ENCODE measurements at places on chromosomes 6 and 20. TPM values are rescaled to one million over a fixed set of nuclear protein-coding genes. Genes with fewer than 3 reads are reported as not detected.

GRCh38 chr6:104537180-104537579, 322.5 kb downstream of the HACE1 start:
- peak; percentile 63 for DNase-seq

PDYN gene
- total RNA-seq, result not detected

- DNase-seq, result peak; percentile 60
These were observed 51.1 kb downstream of the TCP11 start for GRCh38 chr6:35089935-35090505.

DNA sequence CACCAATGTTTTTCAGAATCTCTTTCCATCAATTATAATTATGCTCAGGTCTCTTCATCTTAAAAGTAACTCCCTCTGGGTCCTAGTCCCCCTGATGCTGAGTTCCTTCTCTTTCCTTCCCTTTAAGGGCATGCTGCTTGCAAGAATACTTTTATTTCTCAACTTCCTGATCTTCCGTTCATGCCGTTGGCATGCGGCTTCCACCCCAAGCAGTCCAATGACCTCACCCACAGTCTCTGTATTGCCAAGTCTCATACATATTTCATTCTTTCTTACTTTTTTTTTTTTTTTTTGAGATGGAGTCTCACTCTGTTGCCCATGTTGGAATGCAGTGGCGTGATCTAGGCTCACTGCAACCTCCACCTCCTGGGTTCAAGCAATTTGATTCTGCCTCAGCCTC, 83.5 kb downstream of the NDUFAF5 start:
- DNase-seq, result peak; percentile 94

DNA sequence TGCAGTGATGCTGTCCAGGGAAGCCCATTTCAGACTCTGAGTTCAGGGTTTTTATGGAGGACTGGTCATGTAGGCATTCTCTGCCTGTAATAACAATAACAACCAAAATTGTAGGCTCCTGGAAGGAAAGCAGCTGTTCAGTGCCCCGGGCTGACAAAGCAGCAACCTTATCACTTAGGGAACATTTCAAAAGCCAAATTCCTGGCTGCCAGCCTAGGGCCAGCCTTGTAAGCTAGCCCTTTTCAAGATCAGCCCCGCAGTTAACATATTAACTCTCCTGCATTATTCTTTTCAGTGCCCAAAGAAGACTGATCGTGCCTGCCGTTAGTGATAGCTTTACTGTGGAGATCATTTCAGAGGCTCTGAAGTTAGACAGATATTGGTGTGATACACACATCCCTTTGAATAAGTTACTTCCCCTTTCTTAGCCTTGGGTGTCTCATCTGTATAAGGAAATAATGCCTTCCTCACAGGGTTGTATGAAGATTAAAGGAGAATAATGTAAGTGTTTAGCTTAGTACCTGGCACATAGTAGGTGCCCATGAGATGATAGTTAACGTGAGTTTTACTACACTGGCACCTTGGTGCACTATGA, 44.1 kb downstream of the CTNNBL1 start:
- no peak for DNase-seq

ECT2L gene
- not detected for total RNA-seq

GRCh38 chr6:21061892-21062291, 527.6 kb downstream of the CDKAL1 start:
- no peak for DNase-seq

DNA sequence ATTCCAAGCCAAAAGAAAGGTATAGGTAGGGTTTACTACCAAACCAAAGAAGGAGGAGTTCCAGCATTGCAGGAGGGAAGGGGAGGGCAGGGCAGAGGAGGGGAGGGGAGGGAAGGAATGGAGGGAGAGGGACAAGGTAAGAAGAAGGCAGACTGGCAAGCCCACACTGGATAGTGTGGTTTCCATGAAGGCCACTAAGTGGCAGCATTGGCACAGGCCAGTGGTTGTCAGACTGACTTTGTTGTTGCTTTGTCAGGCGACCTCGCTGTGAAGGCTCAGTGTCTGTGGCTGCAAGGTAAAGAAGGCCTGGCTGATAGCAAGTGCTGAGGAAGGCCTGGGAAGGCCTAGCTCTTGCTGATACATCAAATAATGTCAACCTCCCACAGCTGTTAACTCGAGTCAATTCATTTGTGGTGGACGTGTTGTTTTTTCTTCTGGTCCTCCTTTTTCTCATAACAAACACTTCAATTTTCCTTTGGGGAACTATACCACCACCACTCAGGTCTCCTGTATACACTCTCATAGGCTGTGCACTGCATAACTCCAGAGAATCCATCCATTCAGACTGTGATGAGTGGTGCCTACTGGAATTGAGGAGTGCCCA, 7.7 kb upstream of the ZNF334 start:
- peak; percentile 75 for DNase-seq

SYNDIG1 gene
- 2.6 TPM for total RNA-seq

GRCh38 chr6:163739966-163740365, 325.4 kb downstream of the QKI start:
- DNase-seq, result no peak

DNA sequence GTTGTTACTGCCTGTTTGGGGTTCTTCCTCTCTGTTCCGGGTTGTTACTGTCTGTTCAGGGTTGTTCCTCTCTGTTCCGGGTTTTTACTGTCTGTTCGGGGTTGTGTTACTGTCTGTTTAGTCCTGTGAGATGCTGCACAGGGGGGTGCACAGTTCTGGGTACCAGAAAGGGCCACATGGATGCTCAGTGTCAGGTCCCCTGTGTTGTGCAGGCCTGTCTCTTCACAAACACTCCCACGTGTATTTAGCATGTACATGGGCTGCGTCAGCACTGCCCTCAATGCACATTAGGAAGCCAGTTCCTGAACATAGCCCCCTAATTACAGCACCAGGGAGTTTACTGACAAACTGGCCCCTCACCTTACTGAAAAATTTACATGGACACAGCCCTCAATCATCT, 118.5 kb downstream of the DLL1 start:
- DNase-seq, result no peak

HMGCLL1 gene
- total RNA-seq, result not detected

DNA sequence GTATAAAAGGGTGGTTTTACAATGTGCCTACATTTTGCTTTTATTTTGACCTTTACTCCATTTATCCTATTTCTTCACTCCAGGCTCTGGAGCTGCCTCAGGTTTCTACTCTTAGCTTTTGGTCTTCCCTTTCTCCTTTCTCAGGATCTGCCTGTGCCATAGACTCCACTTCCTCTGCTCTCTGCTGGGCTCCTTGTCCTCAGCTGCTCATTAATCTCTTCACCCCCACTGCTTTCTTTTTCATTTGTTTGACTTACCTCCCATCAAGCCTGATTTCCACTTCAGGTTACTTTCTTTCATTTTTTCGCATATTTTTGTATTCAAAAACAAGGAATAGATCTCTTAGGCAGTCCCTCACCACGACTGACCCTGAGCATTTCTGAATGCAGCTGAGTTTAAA, 106.8 kb downstream of the COL19A1 start:
- no peak for DNase-seq

GRCh38 chr6:34876472-34876871, 11.4 kb downstream of the TAF11 start:
- no peak for DNase-seq

GRCh38 chr6:89703292-89703691, 64.7 kb upstream of the LYRM2 start:
- no peak for DNase-seq

- DNase-seq, result no peak
These were observed 167.0 kb downstream of the ERMARD start for GRCh38 chr6:169918239-169918953.

SLC22A7 gene
- total RNA-seq, result not detected

DNA sequence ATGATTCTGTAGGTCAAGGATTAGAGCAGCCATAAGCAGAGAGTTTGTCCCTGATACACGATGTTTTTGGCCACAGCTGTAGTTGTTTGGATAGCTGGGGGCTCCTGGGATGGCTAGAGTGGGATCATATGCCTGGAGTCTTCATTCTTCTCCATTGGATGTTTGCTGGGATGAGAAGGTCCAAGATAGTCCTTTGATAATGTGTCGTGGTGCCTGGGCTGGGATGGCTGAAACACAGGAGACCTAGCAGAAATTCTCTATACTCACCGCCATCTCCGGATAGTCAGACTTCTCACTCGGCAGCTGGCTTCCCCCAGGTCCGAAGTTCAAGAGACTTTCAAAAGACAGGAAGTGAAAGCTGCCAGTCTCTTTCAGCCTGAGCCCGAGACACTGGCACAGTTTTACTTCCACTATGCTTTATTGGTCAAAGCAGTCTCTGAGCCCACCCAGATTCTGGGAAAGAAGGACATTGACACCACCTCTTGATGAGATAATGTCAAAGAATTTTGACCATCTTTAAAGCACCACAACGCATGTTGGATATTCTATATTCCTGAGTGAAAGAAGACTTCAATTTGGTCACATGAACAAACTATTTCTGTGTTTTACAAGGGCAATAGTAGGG, 16.0 kb downstream of the MARCKS start:
- no peak for DNase-seq

GRCh38 chr6:157110607-157111006, 212.7 kb downstream of the TMEM242 start:
- DNase-seq, result peak; percentile 48

- DNase-seq, result no peak
These were observed 40.1 kb upstream of the AKIRIN2 start for GRCh38 chr6:87742106-87742505.

DNA sequence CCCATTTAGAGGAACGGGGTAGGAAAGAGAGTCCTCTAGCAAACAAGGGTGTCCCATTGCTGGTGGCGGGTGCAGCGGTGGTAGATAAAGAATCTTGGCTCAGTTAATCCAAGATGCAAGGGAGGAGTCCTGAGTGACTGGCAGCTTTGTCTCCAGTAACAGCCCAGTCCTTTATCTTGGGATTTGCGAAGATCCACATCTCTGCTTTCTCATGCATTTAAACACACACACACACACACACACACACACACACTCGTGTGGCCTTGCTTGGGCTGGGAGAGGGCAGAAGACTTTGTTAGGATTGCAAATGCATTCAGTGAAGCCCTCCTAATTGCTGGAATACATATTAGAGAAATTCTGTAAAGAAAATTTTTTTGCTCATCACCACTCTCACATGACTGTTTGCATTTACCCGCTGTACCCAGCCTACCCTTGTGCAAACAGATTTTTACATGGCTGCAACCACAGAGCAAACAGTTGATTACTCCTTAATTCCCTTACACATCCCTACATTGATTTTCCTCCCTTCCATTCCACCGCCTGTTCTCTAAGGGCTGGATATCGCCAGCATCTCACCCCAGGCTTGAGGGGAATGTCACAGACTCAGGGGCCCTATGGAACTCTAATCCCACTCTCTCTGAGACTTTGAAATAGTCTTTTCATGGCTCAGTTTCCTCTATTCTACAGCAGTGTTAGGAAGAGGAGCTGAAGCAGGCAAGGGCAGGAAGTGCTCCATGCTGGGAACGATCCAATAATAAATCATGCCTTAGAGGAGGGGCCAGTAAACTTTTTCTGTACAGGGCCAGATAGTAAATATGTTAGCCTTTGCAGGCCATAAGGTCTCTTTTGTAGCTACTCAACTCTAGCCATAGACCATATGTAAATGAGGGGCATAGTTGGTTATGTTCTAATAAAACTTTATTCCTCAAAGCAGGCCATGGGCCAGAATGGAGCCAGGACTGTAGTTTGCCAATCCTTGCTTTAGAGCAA, 3.5 kb downstream of the C6orf132 start:
- no peak for DNase-seq

STX11 gene
- 1.1 TPM for total RNA-seq

RNF144B gene
- 3.5 TPM for total RNA-seq

TFAP2D gene
- total RNA-seq, result not detected

MYT1 gene
- not detected for total RNA-seq

CCDC170 gene
- 0.11 TPM for total RNA-seq

DNAH8 gene
- total RNA-seq, result not detected

- DNase-seq, result no peak
These were observed 356.1 kb downstream of the CBLN4 start for GRCh38 chr20:55649254-55649653.

DNA sequence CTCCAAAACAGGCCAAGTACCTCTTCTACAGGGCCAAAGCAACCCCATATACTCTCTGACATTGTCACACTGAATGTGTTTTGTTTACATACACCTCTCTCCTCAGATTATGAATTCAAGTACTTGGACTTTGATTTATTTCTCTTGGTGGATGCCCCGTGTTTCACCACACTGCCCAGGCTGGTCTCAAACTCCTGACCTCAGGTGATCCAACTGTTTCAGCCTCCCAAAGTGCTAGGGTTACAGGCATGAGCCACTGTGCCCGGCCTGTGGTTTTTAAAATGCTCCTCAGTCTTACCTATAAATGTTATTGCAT, 16.1 kb downstream of the CSNK2A1 start:
- DNase-seq, result no peak

TTK gene
- total RNA-seq, result 16.7 TPM

GRCh38 chr6:22471132-22471690, 98.2 kb upstream of the HDGFL1 start:
- peak; percentile 38 for DNase-seq

GRCh38 chr20:3763671-3764601, 3.6 kb downstream of the ADISSP start:
- DNase-seq, result no peak

DNA sequence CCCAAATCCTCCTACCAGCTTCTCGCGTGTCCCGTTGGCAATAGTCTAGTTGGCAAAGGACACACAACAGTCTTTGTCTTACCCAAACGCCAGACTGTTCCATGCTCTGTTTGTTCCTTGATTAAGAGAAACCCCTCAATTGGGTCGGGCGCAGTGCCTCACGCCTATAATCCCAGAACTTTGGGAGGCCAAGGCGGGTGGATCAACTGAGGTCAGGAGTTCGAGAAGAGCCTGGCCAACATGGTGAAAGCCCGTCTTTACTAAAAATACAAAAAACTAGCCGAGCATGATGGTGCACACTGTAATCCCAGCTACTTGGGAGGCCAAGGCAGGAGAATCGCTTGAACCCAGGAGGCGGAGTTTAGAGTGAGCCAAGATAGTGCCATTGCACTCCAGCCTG, 153.7 kb downstream of the GRM4 start:
- no peak for DNase-seq

TBX18 gene
- 16.2 TPM for total RNA-seq

DNA sequence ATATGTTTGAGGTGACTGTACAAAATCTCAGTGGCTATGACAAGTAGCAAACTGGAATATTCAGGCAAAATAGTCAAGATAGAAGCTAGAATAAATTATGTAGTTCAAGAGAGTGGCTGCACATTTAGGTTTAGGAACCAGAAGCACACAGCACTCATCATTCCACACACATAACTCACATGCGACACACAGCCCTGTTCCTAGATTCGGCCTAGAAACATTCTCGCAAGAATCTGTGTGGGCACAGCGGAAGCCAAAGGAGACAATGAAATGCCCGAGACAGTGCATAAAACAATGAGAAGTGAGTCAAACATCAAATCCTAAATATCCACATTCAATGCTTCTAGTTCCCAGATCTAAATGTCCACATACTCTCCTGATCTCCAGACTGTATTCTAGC, 9.5 kb upstream of the SUPT3H start:
- DNase-seq, result peak; percentile 86
